Stimulated activated CD4-positive, alpha-beta T cell treated with anti-CD3 and anti-CD28 coated beads, Interleukin-4, amount 100 ng/mL, for 1 hour (primary cell): ENCODE measurements at places on chromosomes 1 and 21.

- no peak for DNase-seq
Measured at GRCh38 chr1:217605390-217605789, 25.5 kb downstream of the GPATCH2 start.

DNA sequence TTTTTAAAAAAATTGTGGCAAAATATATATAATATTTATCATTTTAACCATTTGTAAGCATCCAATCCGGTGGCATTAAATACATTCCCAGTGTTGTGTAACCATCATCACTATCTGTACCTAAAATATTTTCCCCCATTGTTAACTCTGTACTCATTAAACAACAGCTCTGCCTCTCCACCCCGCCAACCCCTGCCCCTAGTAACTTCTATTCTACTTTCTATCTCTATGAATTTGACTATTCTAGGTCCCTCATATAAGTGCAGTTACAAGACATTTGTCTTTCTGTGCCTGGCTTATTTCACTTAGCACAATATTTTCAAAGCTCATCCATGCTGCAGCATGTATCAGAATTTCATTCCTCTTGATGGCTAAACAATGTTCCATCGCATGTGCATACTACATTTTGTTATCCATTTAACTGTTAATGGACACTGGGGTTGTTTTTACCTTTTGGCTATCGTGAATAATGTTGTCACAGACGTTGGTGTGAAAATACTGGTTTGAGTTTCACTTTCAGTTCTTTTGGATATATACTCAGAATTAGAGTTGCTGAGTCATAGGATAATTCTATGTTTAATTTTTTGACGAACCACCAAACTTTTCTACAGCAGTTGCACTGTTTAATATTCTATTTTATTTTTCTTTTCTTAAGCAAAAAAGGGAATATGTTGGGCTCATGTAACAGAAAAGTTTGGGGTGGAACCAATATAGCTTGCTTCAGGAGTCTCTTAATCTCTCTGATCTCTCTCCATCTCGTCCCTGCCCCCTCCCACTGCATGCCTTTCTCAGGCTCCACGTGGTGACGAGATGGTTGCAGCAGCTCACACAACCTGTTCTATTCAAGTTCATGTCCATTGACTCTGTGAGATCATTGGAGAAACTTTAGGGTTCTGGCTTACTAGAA, 25.2 kb upstream of the RCAN1 start:
- peak; percentile 39 for DNase-seq

DNA sequence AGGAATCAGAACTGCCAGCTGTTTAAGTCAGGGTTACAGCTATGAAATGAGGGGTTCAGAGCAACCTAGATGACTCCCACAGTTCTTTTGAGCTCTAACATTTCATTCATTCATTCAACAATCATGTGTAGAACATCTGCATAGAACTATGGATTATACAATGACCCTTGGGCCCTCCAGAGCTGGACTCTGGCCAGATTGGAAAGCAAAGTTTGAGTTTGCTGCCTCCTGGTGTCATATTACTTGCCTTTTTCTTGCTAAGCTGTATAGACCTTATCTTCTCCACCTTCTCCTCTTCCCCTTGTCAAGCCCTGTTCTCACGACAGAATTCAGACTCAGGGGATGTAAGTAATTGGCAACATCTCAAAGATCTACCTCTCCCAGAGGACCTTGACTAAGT, 4.0 kb downstream of the CASQ2 start:
- no peak for DNase-seq

GRCh38 chr1:46379996-46380395, 14.1 kb upstream of the FAAH start:
- no peak for DNase-seq

GRCh38 chr1:223035724-223036478, 107.1 kb downstream of the TLR5 start:
- DNase-seq, result no peak

- DNase-seq, result no peak
Measured at GRCh38 chr1:147815503-147815902, 55.1 kb upstream of the GJA5 start.

- peak; percentile 81 for DNase-seq
Measured at GRCh38 chr1:243849421-243850201, 432 bp downstream of the AKT3 start.

- no peak for DNase-seq
Measured at GRCh38 chr1:23122023-23122748, 46.5 kb downstream of the LUZP1 start.

GRCh38 chr1:225451840-225452515, 24.1 kb upstream of the LBR start:
- no peak for DNase-seq

DNA sequence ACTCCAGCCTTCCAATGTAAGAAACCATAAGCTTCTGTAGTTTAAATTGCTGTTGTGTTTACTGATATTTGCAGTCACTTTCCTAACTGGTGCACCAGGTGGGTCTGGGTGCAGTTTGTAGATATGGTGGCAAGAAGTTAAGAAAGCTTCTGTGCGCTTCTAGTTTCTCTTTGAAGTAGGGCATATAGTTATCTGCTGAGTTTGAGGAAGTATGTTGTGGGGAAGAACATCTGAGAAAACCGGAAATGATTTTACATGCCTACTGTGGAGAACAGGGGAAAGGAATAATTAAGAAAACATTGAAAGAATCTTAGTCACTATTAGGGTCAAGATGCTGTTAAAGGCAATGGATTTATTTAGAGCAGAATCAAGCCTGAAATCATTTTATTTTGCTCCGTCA, 14.9 kb upstream of the SLC44A5 start:
- DNase-seq, result no peak

DNA sequence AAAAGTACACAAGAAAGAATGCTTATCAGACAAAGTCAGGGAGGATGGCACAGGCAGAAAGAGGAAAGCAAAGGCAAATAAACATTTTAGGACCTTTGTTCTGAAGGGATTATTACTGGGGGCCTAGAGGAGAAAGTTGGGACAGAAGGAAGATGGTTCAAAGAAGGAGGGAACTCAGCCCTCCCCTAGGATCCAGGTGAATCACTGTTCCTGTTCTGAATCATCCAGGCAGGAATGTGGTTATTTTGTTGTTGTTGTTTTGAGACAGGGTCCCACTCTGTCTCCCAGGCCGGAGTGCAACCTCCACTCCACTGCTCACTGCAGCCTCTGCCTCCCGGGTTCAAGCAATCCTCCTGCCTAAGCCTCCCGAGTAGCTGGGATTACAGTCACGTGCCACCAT, 38.5 kb upstream of the PSEN2 start:
- DNase-seq, result no peak

DNA sequence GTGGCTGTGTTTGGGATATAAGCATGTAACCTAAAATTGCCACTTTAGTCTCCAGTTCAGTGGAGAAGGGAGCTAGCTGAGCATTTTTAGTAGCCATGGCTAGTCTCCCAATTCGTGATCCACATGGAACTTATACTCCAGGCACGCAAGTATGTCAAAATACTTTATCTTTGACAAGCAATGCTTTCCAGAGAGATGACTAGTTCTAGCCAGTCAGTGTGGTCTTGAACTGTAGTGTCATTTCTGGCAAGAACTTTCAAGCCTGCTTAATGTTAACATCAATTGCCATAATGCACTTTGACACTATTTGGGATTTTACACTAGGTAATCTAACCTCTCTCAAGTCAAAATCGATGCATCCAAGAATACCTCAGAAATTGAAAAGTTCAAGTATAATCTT, 660.0 kb downstream of the PTPRC start:
- DNase-seq, result no peak

- DNase-seq, result no peak
Measured at GRCh38 chr1:222057162-222057561, 315.3 kb upstream of the DUSP10 start.

DNA sequence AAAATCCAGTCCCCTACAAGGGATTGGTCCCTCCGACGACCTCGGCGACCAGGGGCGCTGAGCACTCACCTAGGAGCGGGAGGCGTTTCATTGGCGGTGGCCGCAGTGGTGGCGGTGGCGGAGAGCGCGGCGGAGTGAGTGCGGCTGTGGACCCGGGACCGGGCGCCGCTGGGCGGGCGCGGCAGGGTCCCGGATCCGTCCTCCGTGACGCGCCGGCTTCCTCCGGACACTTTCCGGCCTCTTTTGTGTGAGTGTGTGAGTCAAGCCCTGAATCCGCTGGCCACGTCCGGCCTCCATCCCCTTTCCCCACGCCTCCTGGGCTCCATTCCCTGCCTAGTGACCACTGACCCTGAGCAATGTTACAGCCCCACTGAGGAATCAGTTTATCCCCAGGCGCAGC, at the start of gene ADGRL4:
TSS of gene ADGRL4 (minus strand) at position 167 of the 400 bp plus-strand sequence. CDS start at position 91, 76 bp downstream.
- DNase-seq, result no peak

DNA sequence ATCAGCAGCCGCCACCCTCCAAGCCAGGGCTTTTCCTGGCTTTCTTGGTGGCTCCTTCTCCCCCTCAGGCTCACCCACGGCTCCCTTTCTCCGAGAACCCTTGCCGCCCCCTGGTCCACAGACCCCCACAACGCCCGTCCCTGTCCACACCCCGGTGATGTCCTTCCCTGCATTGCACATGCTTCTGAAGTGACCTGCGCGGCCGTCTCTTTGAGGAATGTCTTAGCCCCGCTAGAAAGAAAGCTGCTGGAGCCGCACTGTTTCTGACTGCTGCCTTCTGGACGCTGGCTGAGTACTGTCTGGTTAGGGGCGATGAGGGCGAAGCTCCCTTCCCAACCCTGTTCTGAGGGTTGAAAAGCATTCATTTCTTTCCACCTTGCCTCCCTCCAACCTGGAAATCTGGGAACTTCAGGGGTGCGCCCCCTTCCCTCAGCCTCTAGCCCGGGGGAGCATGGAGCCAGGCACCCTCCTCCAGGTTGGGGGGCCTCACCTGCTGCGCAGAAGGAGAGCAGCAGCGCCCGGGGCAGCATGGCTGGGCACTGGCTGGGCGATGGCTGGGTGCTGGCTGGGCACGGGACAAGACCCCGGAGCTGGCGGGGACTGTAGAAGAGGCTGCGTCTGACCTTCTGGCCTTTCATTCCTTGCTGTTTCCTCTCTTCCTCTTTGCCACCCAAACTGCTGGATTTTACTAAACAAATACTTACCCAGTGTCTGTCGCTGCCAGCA, at the start of gene CLEC20A:
TSS of gene CLEC20A (minus strand) at position 555 of the 726 bp plus-strand sequence. CDS start at position 530, 25 bp downstream.
- no peak for DNase-seq

- no peak for DNase-seq
Measured at GRCh38 chr1:81340239-81340638, 460.5 kb upstream of the ADGRL2 start.

DNA sequence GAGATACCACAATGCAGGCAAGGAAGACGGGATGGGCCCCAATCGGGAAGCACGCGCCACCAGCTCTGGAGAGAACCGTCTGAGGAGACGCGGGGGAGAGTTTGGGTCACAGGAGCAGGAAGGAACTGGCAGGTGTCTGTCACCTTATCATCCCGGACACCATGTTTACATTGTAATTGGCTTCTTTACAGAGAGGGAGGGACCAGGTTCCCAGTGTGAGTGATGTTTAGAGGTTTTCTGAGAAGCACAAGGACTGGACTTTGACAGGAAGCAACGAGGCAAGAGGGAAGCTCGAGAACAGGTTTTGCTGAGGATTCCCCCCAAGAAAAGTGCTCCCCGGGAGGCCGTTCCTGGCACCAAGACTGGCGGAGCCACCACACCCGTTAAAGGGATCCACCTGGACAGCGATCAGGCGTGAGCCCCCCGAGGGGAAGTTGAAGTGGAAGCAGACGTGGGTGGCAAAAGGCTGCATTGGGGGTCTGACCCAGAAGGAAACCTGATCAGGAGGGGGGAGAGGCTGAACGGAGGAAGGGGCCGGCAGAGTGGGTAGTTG, 957 bp downstream of the EPS15 start:
- peak; percentile 18 for DNase-seq

- DNase-seq, result no peak
Measured at GRCh38 chr1:185498207-185498606, 181.2 kb upstream of the IVNS1ABP start.

DNA sequence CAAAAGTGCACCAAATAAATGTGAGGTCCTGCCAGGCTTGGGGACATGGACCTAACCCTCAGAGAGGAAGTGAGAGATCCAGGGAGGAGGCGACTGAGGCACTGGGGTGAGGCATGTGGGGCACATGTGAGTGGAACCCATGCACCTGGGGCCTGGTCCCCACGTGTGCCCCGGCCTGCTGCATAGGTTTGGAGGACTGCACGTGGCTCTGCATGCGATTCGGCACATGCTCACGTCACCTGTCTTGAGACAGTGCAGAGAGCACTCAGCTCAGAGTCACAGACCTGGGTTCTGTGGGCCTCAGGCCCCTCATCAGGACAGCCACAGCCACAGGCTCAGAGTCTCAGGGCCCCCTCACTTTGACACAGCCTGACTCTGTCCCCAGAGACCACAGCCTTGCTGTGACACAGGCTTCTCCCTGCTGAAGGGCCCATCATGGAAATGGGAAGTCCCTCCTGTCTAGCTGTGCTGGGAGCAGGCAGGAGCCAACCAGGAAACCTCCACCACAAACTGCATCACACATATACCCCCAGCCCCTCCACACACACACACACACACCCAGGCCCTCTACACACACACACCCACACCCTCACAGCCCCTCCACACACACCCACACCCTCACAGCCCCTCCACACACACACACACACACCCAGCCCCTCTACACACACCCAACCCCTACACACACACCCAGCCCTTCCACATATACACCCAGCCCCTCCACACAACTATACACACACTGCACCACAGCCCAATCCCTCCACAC, 48.2 kb downstream of the SLC9A1 start:
- no peak for DNase-seq

DNA sequence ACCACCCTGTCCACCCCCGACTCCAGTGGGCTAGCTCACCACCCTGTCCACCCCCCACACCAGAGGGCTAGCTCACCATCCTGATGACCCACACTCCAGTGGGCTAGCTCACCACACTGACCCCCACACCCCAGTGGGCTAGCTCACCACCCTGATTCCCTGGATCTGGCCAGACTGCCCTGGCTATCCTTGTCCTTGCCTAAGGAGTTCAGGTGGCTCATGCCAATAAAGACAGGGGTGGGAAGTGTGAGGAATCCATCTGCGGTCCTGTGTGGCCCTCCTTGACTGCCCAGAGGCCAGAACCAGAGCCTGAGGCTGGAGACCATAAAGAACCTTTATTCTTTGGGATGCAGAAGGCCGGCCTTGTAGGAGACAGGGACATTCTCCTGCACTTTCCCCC, 3.6 kb downstream of the PADI1 start:
- no peak for DNase-seq

GRCh38 chr1:91777630-91778300, 108.2 kb downstream of the TGFBR3 start:
- DNase-seq, result no peak

GRCh38 chr1:242128951-242129502, 130.1 kb upstream of the MAP1LC3C start:
- DNase-seq, result no peak

DNA sequence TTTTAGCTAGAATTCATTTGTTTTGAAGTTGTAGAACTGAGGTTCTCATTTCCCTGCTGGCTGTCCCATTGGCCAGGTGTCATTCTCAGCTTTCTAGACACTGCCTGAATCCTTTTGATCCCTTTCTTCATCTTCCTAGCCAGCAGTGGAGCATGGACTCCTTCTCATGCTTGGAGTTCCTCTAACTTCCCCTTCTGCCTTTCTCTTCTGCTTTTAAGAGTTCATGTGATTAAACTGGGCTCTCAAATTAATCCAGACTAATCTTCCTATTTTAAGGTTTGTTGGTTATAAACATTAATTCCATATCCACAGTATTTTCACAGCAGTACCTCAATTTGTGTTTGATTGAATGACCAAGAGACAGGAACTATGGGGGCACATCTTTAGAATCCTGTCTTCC, 52.3 kb downstream of the ADAMTS5 start:
- no peak for DNase-seq
